Smooth muscle cell of the umbilical artery (primary cell): ENCODE measurements at places on chromosomes 2 and 18. TPM values are rescaled to one million over a fixed set of nuclear protein-coding genes. Genes with fewer than 3 reads are reported as not detected.

Gene RAB6C
- total RNA-seq = not detected in 2 replicates

Gene PLA2R1
- 8.0 TPM in 2 replicates for total RNA-seq

Gene PSTPIP2
- 7.1 and 16.7 TPM in 2 replicates for total RNA-seq

Gene HOXD10
- 18.4 and 19.4 TPM in 2 replicates for total RNA-seq

Gene SP140L
- 6.8 and 14.3 TPM in 2 replicates for total RNA-seq

Gene NEMP2
- total RNA-seq = 5.7 and 9.8 TPM in 2 replicates

Gene SALL3
- not detected in 2 replicates for total RNA-seq

Gene NAT8
- total RNA-seq = not detected in 2 replicates

Gene LINC00305
- not detected in 2 replicates for total RNA-seq

Gene LAMA3
- total RNA-seq = 2.1 and 3.8 TPM in 2 replicates

Gene HMSD
- total RNA-seq = 0.18 and 0.30 TPM in 2 replicates

Gene FIGN
- 1.2 and 1.5 TPM in 2 replicates for total RNA-seq

Gene FRZB
- total RNA-seq = under 0.01 and 0.23 TPM in 2 replicates

Gene WDFY1
- total RNA-seq = 99.2 and 128 TPM in 2 replicates

Gene COA5
- 19.7 and 28.8 TPM in 2 replicates for total RNA-seq

Gene CGREF1
- total RNA-seq = 10.4 and 13.2 TPM in 2 replicates

Gene ATRAID
- 128 and 271 TPM in 2 replicates for total RNA-seq

Gene ACVR1C
- total RNA-seq = under 0.01 and 0.37 TPM in 2 replicates

Gene GKN1
- total RNA-seq = 0.14 TPM in 1 of 2 replicates, not detected in the other

Gene OSR1
- 1.2 and 1.8 TPM in 2 replicates for total RNA-seq

Gene C2orf15
- total RNA-seq = 0.18 TPM in 1 of 2 replicates, not detected in the other

Gene ERFE
- 0.65 TPM in 1 of 2 replicates, not detected in the other for total RNA-seq

Gene GPR39
- total RNA-seq = 1.8 and 7.4 TPM in 2 replicates

Gene AMER3
- not detected in 2 replicates for total RNA-seq

Gene CRYGC
- total RNA-seq = not detected in 2 replicates

Gene MEP1B
- total RNA-seq = not detected in 2 replicates

Gene FLACC1
- 0.89 and 1.7 TPM in 2 replicates for total RNA-seq

Gene CRYGD
- total RNA-seq = not detected in 2 replicates

Gene C2orf81
- 0.30 and 0.78 TPM in 2 replicates for total RNA-seq

Gene CTNNA2
- total RNA-seq = 0.05 TPM in 1 of 2 replicates, not detected in the other

Gene MAIP1
- 21.4 and 21.5 TPM in 2 replicates for total RNA-seq

Gene PRKRA
- 44.8 and 57.2 TPM in 2 replicates for total RNA-seq

Gene MYOM1
- total RNA-seq = 2.4 and 3.0 TPM in 2 replicates

Gene OSBPL6
- total RNA-seq = 1.8 and 12.8 TPM in 2 replicates

Gene RBM45
- total RNA-seq = 19.9 and 26.4 TPM in 2 replicates

Gene GNLY
- total RNA-seq = not detected in 2 replicates

Gene COBLL1
- 22.0 and 26.9 TPM in 2 replicates for total RNA-seq

Gene CCDC68
- total RNA-seq = 5.0 and 6.2 TPM in 2 replicates

Gene PLCD4
- total RNA-seq = 0.59 and 0.78 TPM in 2 replicates

Gene RFTN2
- total RNA-seq = 4.2 and 5.9 TPM in 2 replicates

Gene MGAT4A
- under 0.01 and 1.3 TPM in 2 replicates for total RNA-seq

Gene IL18RAP
- total RNA-seq = not detected in 2 replicates

Gene GBX2
- total RNA-seq = not detected in 2 replicates

Gene PRKCE
- total RNA-seq = 15.7 and 20.4 TPM in 2 replicates

Gene RIT2
- not detected in 2 replicates for total RNA-seq

Gene ZC3H6
- 5.9 and 6.7 TPM in 2 replicates for total RNA-seq

Gene SCG2
- total RNA-seq = 1.2 and 12.5 TPM in 2 replicates

Gene GTF2A1L
- total RNA-seq = 1.5 and 5.0 TPM in 2 replicates

Gene ZNF892
- 6.0 and 10.4 TPM in 2 replicates for total RNA-seq

Gene SAG
- not detected in 2 replicates for total RNA-seq

Gene LRRTM4
- under 0.01 TPM in 1 of 2 replicates, not detected in the other for total RNA-seq

Gene KCNF1
- total RNA-seq = not detected in 2 replicates
